Fibroblast of skin of abdomen (primary cell): ENCODE measurements at places on chromosomes 6 and 20.

DNA sequence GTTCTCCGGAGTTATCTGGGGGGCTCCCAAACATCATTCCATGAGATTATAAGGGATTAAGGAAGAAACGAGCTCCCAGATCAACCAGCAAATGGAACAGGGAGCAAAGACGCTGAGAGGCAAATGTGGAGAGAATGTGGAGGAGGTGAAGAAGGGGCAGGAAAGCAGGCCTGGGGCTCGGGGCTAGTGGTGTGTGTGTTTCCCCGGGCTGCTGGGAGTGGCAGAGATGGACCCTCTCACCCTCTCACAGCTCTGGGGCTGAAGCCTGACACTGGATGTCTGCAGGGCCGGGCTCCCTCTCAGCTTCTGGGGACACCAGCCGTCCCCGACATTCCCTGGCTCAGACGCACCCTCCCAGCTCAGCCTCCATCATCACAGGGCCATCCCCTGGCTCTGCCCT, 212.6 kb downstream of the THBS2 start:
- DNase-seq, result no peak

- DNase-seq, result no peak
These were observed 144.6 kb upstream of the AFDN start for GRCh38 chr6:167682125-167682524.

DNA sequence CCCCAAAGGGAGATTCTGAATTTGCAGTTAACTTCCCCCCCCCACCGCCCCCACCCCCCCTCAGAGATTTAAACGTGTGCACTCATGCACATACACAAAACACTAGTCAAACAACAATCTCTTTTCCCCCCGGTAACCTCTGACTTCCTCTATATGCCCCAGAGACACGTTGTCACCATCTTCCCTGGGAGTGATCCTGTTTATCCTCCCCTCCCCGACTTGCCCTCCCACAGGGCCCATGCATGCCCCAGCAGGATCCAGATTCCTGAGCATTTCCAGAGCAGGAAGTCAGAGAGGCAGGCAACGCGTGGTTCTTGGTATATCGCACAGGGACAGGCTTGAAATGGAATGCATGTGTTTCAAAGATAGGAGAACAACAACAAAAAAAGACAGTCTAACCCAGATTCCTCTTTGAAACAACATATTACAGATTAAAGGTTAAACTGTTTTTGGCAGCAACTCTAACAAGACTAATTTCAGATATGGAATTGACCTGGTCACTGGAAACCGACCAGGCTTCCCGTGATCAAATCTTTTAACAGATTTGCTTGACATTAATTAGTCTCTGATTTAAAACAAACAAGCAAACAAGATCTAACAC, 1.3 kb downstream of the BLCAP start:
- DNase-seq, result peak; percentile 58

GRCh38 chr6:170124836-170125235, 166.0 kb downstream of the DLL1 start:
- DNase-seq, result no peak

- DNase-seq, result peak; percentile 40
These were observed 264.7 kb downstream of the ZNF217 start for GRCh38 chr20:53328961-53329360.

GRCh38 chr6:122780114-122780513, 598 bp downstream of the FABP7 start:
- no peak for DNase-seq

- no peak for DNase-seq
These were observed 3.9 kb downstream of the IP6K3 start for GRCh38 chr6:33742837-33743236.

GRCh38 chr20:821731-822065, 11.8 kb upstream of the FAM110A start:
- no peak for DNase-seq
